ENCODE measurements at places on chromosomes 6 and 20. TPM values are rescaled to one million over a fixed set of nuclear protein-coding genes. Genes with fewer than 3 reads are reported as not detected.

Gene EMILIN3
- 7.5 TPM for total RNA-seq

Gene FLRT3
- total RNA-seq, result 12.0 TPM

Gene OXT
- total RNA-seq, result 4.5 TPM

Gene PLAGL2
- total RNA-seq, result 4.3 TPM

Gene CFAP206
- total RNA-seq, result 0.66 TPM

Gene CAP2
- 7.5 TPM for total RNA-seq

Gene TRIM40
- total RNA-seq, result not detected

Gene HLA-DRB5
- 66.2 TPM for total RNA-seq

Gene ADGRG6
- total RNA-seq, result 28.5 TPM

Gene RAD21L1
- total RNA-seq, result not detected

Gene MMP24
- 0.80 TPM for total RNA-seq

Gene GZF1
- total RNA-seq, result 19.9 TPM

Gene SNX21
- 66.9 TPM for total RNA-seq

Gene RIPPLY2
- total RNA-seq, result not detected

Gene RCAN2
- total RNA-seq, result 14.9 TPM

Gene PTCHD4
- 2.9 TPM for total RNA-seq

Gene PPP1R3G
- total RNA-seq, result 3.2 TPM

Gene PARD6B
- total RNA-seq, result 30.6 TPM

Gene C6orf163
- total RNA-seq, result 3.5 TPM

Gene SH3BGRL2
- total RNA-seq, result 31.8 TPM

Gene PRR18
- total RNA-seq, result not detected

Gene MOXD1
- 1.8 TPM for total RNA-seq

Gene ATXN1
- total RNA-seq, result 37.4 TPM

Gene FAM217A
- not detected for total RNA-seq

Gene SYCP2L
- 2.0 TPM for total RNA-seq

All from breast epithelium (tissue), 4 donors.